ENCODE measurements at places on chromosomes 13 and 19. TPM values are rescaled to one million over a fixed set of nuclear protein-coding genes. Genes with fewer than 3 reads are reported as not detected.

DNA sequence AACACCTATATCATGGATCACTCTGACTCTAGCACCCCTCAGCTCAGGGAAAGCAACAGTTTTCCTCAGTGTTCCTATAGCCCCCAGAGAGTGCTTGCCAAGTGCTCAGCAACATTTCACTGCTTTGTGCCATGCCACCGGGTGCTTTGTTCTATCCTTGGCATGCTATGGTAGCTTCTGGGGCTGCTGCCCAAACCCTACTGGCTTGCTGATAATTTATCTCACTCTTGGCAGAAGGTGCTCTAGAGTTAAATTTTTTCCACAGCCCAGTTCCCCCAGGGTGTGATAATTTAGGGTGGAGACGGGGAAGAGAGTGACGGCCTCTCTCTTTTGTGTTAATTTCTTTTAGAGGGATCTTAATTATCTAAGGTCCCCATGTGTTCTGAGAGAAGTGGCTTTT lies 12.6 kb upstream of the CSNK1A1L start:
- no peak for DNase-seq

GRCh38 chr13:45441633-45442032 lies 23.1 kb upstream of the COG3 start:
- DNase-seq = peak; percentile 23

The ZNF497 gene
- 2.0 TPM for total RNA-seq

The ILF3 gene
- total RNA-seq = 198 TPM

The POLRMT gene
- 74.3 TPM for total RNA-seq

The CBLC gene
- 79.7 TPM for total RNA-seq
